Muscle of leg (tissue), 16 donors: ENCODE measurements at places on chromosomes 6 and 20.

DNA sequence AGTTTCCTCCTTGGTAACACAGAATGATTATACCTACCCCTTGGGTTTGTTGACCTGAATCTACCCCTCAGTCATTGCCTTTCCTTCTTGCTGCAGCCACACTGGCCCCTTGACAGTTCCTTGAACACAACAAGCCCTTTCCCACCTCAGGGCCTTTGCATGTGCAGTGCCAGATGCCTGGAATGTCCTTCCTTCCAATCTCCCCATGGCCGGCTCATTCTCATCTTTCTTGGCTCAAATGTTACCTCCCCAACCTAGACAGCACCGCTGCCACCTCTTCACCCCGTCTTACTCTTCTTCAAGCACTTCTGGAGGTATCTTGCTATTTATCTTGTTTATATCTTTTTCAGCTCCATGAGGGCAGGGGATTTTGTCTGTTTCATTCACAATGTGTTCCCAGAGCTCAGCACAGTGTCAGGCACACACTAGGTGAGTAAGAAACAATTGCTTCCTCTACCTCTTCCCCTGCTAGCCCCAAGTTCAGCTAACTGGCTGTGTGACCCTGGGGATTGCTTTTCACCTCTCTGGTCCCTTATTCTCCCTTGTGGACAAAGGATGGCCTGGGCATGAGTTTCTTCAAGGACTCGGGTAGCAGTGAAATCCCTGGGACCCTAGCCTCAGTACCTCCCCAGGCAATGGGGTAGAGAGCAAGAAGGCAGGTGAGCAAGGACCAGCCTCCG, 121.5 kb downstream of the CEBPB start:
- H3K27me3 ChIP-seq: peaks cover 3% of the 10 kb centered on the region
- H3K4me3 ChIP-seq: no peak overlapping the region
- no peak for DNase-seq
- H3K4me1 ChIP-seq: peaks cover 46% of the 10 kb centered on the region

GRCh38 chr20:18983796-18984195, 170.2 kb downstream of the SCP2D1 start:
- H3K36me3 ChIP-seq: no peaks in the 10 kb centered on the region
- no peaks in the 10 kb centered on the region for H3K27me3 ChIP-seq
- no peak overlapping the region for H3K4me3 ChIP-seq

DNA sequence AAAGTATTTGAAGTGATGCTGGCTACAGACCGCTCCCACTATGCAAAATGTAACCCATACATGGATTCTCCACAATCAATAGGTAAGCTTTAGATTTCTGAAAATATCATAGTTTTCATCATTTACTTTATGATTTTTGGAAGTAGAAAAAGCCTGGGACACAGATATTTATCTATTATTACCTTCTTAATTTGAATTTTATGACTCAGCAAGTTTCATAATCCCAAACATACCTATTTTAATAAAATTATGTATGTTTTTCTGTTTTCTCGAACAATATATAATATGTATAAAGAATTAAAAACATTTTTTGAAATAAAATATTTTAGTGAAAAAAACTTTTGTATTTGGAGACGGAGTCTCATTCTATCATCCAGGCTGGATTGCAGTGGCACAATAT, 21.6 kb downstream of the PCMT1 start:
- no peak overlapping the region for H3K4me3 ChIP-seq
- H3K36me3 ChIP-seq: peaks cover 28% of the 10 kb centered on the region
- H3K27ac ChIP-seq: no peak overlapping the region
- DNase-seq: no peak

GRCh38 chr20:11173916-11174315, 500.1 kb upstream of the JAG1 start:
- H3K27me3 ChIP-seq: no peaks in the 10 kb centered on the region
- no peak overlapping the region for H3K27ac ChIP-seq
- no peaks in the 10 kb centered on the region for H3K4me1 ChIP-seq
- no peaks in the 10 kb centered on the region for H3K36me3 ChIP-seq
- H3K4me3 ChIP-seq: no peak overlapping the region

DNA sequence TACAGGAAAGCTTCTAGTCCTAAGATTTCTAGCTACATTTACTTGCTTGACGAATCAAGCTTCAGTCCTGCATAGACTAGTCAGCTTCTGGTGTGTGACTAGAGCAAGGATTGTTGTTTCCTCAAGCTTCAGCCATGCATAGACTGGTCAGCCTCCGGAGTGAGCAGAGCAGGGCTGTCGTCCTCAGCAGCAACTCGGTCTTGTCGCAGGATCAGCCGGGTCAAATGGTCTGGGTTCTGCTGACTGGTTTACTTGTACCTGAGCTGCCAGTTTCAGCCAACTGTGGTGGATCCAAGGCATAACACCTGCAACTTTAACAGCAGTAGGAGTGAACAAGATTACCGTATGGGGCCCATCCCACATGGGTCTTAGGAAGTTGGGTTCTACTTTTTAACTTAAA, 10.8 kb upstream of the GMPR start:
- H3K36me3 ChIP-seq: no peaks in the 10 kb centered on the region
- no peak for DNase-seq
- H3K27ac ChIP-seq: no peak overlapping the region
- peaks cover 13% of the 10 kb centered on the region for H3K4me1 ChIP-seq

GRCh38 chr6:16660157-16660497, 101.1 kb downstream of the ATXN1 start:
- H3K4me1 ChIP-seq: no peaks in the 10 kb centered on the region
- H3K27me3 ChIP-seq: no peaks in the 10 kb centered on the region
- no peak for DNase-seq
- H3K4me3 ChIP-seq: no peak overlapping the region

DNA sequence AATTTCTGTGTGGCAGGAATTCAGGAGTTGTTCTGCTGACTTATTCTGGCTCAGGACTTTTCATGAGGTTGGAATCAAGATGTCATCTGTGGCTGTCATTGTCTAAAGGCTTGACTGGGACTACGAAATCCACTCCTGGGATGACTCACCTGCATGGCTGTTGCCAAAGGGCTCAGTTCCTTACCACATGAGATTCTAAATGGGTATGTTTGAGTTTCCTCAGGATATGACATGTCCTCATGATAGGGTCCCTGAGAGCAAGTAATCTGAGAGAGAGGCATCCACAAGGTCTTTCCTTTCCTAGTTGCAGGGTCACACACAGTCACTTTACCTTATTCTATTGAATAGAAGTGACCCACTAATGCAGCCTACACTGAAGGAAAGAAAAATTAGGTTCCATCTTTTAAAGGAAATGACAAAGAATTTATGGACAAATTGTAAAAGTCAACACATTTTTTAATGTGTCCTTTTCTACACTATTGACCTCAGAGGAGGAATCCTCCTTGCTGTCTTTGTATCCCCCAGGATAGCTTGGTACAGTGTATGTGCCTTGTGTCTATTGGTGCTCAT, 1025.0 kb upstream of the GJE1 start:
- H3K27me3 ChIP-seq: no peaks in the 10 kb centered on the region
- no peaks in the 10 kb centered on the region for H3K36me3 ChIP-seq

DNA sequence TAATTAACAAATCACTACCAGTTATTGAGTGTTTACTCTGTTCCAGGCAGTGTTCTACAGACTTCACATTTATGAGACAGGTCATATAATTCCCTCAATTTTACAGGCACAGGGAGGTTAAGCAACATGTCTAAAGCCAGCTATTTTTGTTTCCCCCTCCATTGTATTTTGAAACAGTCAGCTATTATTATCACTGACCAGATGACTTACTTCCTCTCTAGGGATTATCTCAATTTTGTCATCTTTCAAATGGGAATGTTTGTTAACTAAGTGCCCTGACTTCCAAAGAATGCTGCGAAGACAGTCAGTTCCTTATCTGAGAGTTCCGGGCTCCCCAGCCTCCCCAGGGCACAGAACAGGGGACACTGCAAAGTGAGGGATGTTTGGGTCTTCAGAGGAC, 5.6 kb upstream of the CNPY3 start:
- no peaks in the 10 kb centered on the region for H3K36me3 ChIP-seq
- DNase-seq: no peak
- peaks cover 6% of the 10 kb centered on the region for H3K27me3 ChIP-seq
- H3K4me3 ChIP-seq: no peak overlapping the region
